Forelimb muscle (tissue), 1 donor: ENCODE measurements at places on chromosomes 5 and 9. TPM values are rescaled to one million over a fixed set of nuclear protein-coding genes. Genes with fewer than 3 reads are reported as not detected.

DNA sequence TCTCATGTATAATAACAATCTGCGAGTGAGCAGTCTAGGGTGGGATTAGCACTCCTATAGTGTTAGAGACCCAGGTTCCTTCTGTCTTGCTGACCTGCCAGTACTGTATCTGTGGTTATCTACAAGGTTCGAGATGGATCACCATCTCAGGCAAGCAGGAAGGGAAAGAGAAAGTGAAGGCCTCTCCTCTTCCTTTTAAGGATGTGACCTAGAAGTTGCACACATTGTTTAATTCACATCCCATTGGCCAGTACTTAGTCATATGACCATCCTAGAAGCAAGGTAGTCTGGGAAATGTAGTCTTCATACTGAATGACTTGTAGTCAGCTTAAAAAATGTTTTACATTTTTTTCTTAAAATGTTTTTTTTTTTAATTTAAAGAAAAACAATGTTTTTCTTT lies 168.6 kb downstream of the CARTPT start:
- DNase-seq, result peak; percentile 16

- DNase-seq, result no peak
Measured at GRCh38 chr5:65818592-65818991, 96.6 kb downstream of the NLN start.

DNA sequence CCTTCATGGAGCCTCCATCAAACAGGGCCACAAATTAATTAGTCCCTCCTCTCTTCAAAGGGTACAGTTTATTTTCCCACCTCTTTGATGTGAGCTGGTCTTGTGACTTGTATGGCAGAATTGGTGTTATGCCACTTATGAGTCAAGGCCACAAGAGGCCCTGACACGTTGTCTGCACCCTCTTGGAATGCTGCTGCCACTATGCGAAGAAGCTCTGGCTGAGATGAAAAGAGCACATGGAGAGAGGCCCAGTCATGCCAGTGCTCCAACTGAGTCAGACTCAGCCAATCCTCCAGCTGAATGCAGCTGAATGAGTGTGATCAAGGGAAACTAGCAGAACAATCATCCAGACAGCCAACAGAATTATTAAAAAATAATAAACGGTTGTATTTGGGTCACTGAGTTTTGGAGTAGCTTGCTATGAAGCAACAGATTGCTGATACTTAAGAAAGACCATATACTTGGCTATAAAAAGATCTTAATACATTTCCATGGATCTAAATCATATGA lies 128.3 kb downstream of the MARCHF11 start:
- DNase-seq, result no peak

DNA sequence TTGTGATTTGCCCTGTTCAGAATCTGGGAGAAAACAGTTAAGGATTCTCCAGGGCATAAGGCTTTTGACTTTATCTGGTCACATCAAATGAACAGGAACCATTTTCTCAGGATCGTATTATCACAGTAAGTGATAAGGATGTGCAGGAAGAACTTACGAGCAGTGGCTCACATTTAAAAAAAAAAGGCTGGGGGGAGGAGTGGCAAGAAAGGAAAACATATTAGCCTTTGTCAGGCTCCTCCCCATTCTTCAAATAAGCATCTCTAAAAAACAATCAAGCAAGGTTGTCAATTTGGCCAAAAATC lies 234.3 kb upstream of the TMEM161B start:
- DNase-seq, result no peak

- no peak for DNase-seq
Measured at GRCh38 chr9:132231019-132231701, 69.3 kb downstream of the NTNG2 start.

The HTR1A gene
- polyA plus RNA-seq, result not detected

- no peak for DNase-seq
Measured at GRCh38 chr9:101527066-101527465, 6.6 kb upstream of the RNF20 start.

The EQTN gene
- not detected for polyA plus RNA-seq

- no peak for DNase-seq
Measured at GRCh38 chr5:173627860-173628392, 11.5 kb upstream of the BOD1 start.

The TCF7 gene
- 2.6 TPM for polyA plus RNA-seq

GRCh38 chr9:99373912-99374311 lies 151.8 kb downstream of the SEC61B start:
- DNase-seq, result no peak

- DNase-seq, result no peak
Measured at GRCh38 chr9:99666571-99666970, 155.1 kb upstream of the NR4A3 start.

DNA sequence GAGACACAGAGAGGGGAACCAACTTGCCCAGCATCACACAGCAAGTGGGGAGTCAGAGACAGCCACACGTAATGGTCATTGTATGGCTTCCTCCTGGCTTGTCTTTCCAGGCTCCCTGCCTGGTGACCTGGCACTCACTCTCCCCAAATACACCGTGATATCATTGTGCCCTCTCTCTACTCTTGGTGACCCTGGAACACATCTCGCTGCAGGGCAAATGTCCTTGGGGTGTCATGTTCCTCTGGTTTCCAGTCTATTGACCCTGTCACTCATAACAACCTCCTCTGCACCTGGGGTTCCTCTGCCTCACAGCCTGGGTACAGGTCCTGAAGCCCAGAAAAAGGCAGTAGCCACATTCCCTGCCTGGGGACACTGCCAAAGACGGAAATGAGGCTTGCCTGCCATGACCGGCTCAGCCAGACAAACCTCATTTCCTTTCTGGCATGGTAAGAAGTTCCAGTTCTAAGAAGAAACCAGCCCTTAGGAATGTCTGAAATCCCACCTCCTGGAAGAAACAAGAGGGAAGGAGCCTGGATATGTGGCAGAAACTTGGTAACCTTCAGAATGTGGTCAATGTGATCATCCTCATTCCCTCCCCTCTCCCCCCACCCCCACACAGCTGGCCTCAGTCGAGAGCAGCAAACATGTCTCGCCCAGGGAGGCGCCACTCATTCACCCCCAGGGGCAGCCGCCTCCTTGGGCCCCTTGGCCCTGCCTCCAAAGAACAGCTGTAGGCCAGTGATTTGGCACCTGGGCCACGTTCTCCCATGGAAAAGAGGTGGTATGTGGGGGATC lies 30.6 kb upstream of the SMU1 start:
- no peak for DNase-seq

GRCh38 chr5:152290181-152290580 lies 114.9 kb downstream of the NMUR2 start:
- DNase-seq, result no peak

The MARVELD2 gene
- polyA plus RNA-seq, result 0.10 TPM

DNA sequence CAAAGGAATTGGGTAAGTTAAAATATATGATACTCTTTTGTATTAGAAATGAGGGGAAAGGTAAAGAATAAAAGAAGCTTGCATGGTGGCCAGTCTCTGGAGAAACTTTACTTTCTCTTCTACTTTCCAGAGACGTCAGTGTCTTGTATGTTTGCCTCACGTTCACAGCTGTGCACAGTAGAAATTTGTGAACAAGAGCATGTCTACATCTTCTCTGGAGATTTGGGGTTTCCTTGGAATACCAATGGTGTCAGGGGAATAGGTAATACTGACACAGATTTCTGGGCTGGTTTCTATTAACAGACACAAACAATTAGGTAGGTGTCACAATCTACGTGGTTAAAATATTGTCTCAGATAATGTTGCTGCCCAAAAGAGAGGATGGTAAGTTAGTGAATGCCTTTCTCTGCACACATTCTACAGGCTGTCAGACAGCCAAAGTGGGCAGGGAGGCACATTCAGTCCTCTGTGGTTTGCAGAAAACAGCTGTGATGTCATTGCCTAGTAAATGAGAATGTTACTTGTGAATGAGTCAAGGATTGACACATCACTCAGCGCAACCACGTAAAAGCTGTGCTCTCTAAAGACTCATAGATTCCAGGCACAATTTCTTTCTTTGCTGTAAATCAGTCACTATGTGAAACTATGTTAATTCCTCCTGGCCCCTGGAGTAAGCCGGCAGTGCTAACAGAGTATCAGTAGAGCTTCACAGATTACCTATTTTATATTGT lies 397.1 kb downstream of the MAN2A1 start:
- no peak for DNase-seq

The SLC23A1 gene
- polyA plus RNA-seq, result 0.28 TPM

DNA sequence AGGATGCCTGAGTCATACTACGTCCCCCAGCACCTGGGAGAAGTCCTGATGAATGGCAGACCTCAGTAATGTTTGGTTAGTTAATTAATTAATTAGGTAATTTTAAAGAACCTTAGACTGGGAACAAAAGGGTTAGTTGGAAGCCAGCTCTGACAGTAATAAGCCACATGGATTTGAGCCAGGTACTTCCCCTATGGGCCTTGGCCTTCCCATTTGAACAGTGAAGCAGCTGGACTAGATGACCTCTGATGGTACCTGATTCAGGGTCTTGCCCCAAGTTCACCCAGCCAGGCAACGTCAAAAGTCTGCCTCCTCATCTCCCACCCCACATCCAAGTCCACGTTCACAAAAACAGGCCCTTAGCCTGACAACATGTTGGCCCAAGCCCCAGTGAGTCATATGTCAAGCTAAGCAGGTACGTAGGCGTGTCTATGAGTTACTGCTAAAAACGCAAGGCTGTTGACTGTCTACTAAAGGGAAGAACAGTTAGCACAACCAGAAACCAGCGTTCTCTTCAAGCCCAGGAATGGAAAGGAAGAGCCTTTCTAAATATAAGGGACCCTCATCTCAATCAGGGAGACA lies 303.2 kb downstream of the ACTL7B start:
- no peak for DNase-seq

The HAVCR1 gene
- not detected for polyA plus RNA-seq

- no peak for DNase-seq
Measured at GRCh38 chr9:130997925-130998596, 10.9 kb upstream of the LAMC3 start.

DNA sequence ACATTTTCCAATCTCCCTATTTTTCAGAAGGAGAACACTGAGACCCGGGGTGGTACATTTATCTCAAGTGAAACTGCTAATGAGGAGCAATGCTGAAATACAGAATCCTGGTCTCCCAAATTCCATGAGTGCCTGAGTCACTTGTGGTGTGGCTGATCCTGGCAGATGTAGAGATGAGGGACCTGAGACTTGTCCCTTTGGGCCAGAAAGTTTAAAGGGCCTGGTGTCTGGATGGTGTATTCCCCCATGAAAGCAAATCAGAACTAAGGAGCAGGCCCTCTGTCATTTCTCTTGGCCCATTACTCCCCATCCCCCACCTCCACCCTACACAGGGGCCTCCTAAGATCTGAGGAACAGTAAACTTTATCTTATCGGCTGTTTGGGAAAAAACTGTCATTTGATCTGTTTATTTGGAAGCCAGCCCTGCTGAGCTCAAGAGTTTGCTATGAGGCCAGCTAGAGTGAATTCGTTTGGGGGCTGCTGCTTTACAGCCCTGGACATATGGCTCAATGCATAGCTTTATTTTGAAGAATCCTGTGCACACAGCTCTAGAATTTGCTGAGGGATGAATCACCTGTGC lies 140.3 kb downstream of the LHFPL2 start:
- no peak for DNase-seq

The KCNV2 gene
- 0.27 TPM for polyA plus RNA-seq
